ENCODE measurements at places on chromosomes 4 and X.
A peak's percentile ranks its signal among the peaks of the same experiment; 100 is the strongest.

DNA sequence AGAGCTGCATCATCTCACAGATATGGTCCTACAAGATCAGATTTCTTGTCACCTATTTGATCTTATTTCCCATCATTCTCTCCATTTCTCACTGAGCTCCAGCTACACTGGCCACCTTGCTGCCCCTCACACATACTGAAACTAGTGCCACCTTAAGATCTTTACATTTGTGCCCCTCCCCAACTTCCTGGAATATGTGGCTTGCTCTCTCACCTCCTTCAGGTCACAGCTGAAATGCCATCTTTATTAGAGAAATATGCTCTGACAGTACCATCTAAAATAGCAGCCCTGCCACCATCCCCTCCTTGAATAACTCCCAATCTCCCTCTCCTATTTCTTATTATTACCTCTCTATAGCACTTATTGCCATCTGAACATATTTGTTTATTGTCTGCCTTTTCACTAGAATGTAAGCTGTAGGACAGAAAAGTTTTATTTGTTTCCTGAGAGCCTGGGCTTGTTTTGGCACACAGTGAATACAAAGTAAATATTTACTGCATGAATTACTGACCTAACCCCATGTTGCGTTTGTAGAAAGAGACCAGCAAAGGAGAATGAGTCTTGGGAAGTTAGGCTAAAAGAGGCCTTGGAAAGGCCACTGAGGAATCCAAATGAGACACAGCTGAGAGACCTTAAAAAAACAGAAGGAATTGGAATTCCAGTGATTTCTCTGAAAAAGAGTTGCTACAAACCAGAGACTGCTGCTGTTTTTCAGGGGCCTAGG, 22.7 kb downstream of the DYNLT3 start:
- no peak for DNase-seq

- DNase-seq: no peak
Observed at GRCh38 chr4:117326091-117326490, 240.7 kb upstream of the TRAM1L1 start.

DNA sequence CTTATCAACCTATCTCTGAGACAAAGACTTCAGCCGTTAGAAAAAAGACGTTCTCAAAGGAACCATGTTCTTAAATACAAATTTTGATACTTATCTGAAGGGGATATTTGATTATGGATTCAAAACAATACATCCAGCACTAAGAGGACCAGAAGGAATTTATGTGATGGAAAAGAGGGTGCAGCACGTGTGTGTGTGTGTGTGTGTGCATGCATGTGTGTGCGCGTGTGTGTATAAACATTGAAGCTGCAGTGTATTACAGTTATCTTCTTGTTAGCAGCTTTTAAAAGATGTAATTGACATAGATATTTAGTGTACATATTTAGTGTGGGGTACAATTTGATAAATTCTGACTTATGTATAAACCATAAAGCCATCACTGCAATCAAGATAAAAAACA, 44.9 kb downstream of the ANK2 start:
- no peak for DNase-seq

GRCh38 chr4:114277690-114278089, 298.2 kb upstream of the ARSJ start:
- no peak for DNase-seq

- no peak for DNase-seq
Observed at GRCh38 chr4:182297659-182298058, 54.5 kb downstream of the TENM3 start.

DNA sequence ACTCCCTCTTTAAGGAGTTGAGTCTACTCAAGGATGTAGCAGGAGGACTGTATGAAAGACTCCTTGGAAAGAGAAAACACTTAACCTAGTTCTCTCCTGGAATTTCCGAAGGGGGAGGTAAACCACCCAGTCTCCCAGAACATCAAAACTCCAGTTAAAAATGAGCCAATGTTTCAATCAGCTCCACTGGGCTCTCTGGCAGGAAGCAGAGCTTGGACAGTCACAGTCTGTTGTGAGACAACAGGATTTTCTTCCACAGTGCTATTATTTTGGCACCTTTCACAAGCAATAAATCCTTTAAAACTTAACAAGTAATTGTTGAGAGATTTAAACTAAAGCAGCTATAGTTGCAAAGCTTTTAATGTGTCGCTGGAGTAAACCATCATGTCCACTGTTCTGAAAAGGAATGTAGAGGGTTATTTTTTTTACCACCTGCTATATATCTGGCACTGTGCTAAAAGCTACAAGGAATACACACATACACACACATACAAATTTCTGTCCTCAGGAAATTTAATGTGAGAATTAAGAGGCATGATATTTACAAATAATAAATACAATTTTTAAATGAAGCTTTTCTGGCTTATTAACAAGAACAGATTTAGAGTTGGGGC, 229.2 kb upstream of the INTU start:
- DNase-seq: no peak

GRCh38 chr4:84954982-84955567, 11.4 kb downstream of the WDFY3 start:
- no peak for DNase-seq

- no peak for DNase-seq
Observed at GRCh38 chr4:6920171-6920570, 10.5 kb downstream of the TBC1D14 start.

- DNase-seq: no peak
Observed at GRCh38 chr4:87026800-87027495, 92.1 kb downstream of the AFF1 start.

GRCh38 chrX:119870626-119871131, 854 bp downstream of the RNF113A start:
- no peak for DNase-seq

- DNase-seq: no peak
Observed at GRCh38 chr4:85701861-85702321, 226.9 kb downstream of the ARHGAP24 start.

GRCh38 chr4:2364654-2365053, 53.8 kb downstream of the ZFYVE28 start:
- no peak for DNase-seq

GRCh38 chr4:99028187-99028586, 32.7 kb downstream of the METAP1 start:
- DNase-seq: no peak

DNA sequence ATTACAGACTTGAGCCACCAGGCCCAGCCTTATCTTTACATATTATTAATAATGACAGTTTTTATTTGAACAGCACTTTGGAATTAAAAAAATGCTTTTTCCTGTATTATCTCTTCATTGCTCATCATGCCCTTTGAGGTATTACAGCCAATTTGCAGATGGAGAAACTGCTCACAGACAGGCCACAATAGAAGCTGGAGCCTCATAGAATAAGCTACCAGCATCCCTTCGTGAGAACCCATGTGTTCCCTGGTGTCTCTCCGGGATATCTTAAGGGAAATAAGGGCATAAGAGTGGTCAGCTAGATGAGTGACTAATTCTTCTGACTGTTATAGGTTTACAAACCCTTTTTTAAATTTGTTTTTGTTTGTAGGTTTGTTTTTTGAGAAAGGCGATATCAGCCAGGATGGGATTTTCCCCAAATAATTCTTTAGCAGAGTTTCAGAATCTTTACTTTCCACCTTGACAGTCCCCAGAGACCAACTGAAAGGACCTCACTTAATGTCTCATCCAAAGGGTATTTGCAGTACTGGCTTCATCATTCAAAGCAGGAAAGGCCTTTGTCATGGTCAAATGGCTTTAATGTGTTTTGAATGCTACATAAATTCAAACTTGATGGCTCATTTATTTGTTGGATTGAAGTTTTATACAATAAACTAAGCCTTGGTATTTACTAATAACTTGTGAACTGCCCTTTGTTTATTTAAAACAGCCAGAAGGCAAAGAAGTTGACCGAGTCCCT, 48.0 kb upstream of the SOD3 start:
- no peak for DNase-seq

- DNase-seq: no peak
Observed at GRCh38 chr4:173258866-173259265, 75.3 kb downstream of the HMGB2 start.

DNA sequence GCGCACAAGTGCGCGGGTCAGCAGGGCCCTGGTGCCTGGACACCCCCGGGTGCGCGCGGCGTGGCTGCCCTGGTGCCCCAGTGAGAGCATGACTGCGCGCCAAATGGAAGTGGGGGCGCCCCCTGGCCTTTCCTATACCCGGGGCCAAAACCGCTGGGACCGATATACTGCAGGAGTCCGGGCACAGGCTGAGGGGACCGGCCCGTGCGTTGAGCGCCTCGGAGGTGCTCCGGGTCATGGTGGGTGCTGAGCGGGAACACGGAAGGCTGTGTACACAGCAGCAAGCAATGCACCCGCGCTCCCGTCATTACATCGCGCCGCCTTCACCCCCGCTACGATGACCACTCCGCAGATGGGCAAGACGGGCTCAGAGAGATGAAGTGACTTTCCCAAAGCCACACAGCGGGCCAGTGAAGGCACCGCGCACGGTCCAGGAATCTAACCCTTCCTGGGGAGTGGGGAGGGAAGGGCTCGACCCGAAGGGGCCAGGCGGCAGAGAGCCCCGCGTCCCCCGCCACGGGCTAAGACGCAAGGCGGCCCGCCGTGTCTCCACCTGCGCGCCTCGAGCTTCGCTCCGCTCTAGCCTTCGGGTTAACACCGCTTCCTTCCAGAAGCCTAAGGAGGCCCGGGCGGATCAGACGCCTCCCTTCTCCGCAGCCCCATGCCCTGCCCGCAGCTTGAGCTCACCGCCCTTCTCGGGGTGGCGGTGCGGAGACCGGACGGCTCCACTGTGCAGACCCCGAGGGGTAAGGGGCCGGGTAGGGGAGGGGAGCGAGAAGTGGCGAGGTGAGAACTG, 11.3 kb downstream of the HMX1 start:
- no peak for DNase-seq

GRCh38 chr4:146486565-146486964, 35.2 kb downstream of the SLC10A7 start:
- DNase-seq: no peak

- no peak for DNase-seq
Observed at GRCh38 chrX:116284400-116284799, 113.9 kb downstream of the AGTR2 start.

DNA sequence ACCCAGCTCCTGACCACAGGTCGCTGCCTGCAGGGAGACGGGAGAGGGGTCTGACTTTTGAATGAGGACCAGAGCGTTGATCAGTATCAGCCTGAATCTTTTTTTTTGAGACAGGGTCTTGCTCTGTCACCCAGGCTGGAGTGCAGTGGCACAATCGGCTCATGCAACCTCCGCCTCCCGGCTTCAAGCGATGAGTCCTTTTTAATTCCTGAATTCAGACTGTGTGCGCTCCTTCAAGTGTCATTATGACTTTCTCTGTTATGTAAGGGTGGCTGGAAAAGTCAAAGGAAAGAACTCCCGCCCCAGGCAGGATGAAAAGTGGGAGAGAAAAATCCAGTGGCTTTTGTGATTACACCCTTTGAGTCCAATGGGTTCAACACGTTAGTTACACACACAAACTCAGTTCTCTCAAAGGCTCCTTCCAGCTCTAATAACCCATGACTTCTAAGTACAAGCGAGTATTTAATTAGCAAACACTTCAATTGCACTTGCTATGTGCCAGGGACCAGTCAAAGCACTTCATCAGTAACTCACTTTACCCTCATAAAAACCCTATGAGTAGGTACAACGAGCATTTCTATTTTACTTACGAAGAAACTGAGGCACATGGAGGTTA, 44.4 kb downstream of the PDHA1 start:
- no peak for DNase-seq

- DNase-seq: peak; percentile 14
Observed at GRCh38 chr4:111400741-111401140, 744.5 kb upstream of the FAM241A start.

DNA sequence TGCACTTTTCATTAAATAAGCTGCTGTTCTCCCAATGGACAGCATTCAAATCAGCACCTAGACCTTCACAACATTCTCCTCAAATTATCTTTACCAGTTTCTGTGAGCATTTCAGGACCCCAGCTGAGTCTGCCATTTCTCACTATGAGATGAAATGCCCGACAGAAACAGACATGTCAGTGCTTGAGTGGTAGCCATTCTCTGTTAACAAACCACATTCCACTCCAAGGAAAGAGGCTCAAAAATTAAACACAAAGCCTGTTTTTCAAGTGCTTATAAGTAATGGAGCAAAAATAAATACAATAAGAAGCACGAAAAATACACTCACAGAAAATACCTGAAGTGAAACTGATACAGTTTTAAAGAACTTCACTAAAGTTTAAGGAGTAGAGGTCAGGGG, 320.2 kb upstream of the PRPS2 start:
- no peak for DNase-seq

GRCh38 chr4:41358647-41359421, 102.1 kb downstream of the UCHL1 start:
- no peak for DNase-seq

- DNase-seq: no peak
Observed at GRCh38 chr4:111510535-111510934, 634.7 kb upstream of the FAM241A start.

GRCh38 chr4:67550857-67551256, 5.6 kb upstream of the CENPC start:
- no peak for DNase-seq

DNA sequence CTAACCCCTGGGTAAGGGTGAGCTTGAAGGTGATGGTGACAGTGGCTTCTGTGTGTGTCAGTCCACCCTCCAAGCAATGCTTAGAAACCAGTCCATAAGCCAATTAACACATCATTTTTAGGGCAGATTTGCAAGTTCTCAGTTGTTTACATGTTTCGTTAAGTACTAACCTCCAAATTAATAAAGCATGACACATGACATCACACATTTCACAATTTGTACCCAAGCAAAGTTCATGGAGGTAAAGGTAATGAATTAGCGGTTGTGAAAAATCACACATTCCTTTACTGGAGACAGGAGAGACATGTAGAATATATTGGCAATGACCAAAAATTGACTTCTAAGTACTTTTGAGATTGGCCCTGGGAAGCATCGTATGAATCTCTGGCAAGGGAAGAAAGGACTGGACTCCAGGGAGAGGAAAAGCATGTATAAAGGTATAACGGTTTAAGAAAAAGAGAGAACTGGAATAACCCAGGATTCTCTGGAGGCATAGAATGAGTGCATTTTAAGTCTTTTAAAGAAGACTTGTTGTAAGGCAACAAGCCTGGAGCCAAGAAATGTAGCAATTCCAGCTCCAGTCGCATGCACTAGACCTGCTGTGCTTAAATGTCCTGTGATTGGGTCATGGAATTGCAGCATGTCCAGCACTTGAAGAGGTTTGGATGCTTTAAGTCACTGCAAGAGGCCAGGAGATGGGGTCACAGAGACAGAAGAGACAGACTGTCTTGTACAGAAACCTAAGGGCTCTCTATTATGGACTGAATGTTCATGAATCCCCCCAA, 34.1 kb downstream of the TRIM2 start:
- no peak for DNase-seq

DNA sequence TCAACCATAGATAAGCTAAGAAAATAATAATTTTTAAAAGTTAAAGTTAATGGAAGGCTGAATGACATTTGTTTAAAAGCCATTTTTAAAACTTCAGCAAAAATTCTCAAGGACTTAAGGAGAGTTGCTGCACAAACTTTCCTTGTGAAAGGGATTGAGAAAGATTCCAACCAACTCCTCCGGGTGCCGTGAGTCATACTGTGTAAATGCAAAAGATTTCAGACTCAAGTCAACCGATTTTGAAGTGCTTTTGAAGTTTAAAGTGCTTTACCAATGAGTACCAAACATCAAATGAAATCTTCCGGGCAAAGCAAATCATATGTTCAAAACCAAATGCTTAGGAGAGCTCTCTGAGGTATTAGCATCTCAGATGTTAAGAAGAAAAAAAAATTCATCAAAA, 31.4 kb downstream of the VCX2 start:
- DNase-seq: no peak

GRCh38 chr4:16617011-16617410, 281.4 kb downstream of the LDB2 start:
- no peak for DNase-seq

GRCh38 chr4:10047967-10048366, 26.7 kb upstream of the SLC2A9 start:
- DNase-seq: no peak

- DNase-seq: no peak
Observed at GRCh38 chrX:134792077-134792476, 133.8 kb upstream of the PLAC1 start.

Data from NCI-H1048 (cell line).